Stimulated activated CD4-positive, alpha-beta T cell treated with anti-CD3 and anti-CD28 coated beads, Interleukin-15, amount 100 ng/mL, for 24 hours (primary cell): ENCODE measurements at places on chromosomes 5 and 9.

DNA sequence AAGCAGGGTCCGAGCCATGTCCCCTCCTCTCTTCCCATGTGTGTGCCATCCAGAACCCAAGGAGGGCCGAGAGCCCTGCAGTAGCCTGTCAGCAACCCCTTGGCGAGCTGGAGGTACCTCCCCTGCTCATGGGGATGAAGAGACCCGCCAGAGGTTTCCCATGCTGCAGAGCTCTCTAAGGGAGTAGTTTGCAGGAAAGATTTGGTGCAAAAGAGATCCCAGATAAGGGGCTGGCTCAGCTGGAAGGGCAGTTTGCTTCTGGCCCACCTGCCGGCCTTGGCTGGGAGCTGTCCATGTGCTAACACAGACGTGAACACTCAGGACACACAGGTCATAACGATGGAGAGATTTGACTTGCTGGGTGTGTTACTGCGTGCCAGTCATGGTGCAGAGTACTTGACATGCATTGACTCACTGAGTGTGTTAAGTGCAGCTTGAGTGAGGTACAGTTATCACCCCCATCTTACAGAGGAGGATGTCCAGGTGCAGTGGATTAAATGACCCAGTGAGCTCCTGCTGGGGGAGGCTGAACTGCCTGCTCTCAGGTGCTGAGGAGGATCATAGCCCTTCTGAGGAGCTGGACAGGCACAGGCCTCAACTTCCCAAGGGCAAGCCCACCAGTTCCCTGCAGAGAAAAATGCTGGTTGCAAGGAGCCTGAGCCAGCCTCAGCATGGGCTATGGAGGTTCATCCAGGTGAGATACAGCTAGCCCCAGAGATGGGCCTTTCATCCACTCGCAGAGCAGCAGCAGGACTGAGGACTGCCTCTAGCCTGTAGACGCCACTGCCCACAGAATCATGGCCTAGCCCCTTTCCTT is 6.3 kb upstream of the SLC25A48 start:
- no peak for DNase-seq

GRCh38 chr5:107926121-107926520 is 255.4 kb upstream of the EFNA5 start:
- no peak for DNase-seq

DNA sequence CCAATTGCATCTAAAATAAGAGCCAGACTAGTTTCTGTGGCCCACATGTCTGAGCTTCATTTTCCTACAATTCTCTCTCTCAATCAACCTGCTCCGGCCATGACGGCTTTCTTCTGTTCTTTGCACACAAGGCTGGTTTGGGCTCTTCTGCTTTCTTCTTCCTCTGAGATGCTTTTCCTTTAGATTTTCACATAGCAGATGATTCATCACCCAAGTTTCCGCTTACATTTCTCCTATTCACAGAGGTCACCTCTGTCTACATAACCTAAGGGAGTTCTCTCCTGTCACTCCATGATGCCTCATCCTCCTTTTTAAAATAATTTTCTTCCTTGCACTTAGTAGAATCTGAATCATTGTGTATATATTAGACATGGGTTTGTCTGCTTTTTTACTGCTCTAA is 334.6 kb upstream of the TUSC1 start:
- no peak for DNase-seq

DNA sequence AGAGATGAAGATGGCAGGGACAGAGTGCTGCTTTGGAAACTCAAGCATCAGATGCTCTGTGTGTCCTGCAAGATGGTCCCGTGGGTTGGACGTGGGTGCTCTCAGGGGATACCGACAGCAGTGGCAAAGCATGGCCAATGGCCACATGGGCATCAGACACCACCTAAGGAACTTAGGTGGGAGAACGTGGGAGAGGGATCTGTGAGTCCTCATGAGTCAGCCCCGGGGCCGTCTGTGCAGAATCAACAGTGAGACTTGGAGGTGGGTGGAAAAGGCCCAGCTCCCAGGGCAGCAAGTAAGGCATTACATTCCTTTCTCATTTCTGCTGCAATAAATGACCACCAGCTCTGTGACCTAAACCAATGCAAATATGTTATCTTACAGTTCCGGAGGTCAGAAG is 77.0 kb downstream of the RAD23B start:
- DNase-seq = no peak

GRCh38 chr5:158466191-158466590 is 607.2 kb upstream of the CLINT1 start:
- DNase-seq = no peak

DNA sequence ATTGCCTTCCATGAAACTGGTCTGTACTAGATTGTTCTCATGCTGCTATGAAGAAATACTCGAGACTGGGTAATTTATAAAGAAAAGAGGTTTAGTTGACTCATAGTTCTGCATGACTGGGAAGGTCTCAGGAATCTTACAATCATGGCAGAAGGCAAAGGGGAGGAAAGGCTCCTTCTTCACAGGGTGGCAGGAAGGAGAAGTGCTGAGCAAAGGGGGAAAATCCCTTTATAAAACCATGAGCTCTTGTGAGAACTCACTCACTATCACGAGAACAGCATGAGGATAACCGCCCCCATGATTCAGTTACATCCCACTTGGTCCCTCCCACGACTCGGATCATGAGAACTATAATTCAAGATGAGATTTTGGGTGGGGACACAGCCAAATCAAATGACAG is 163.2 kb downstream of the RFK start:
- no peak for DNase-seq

GRCh38 chr9:37583522-37584121 is 7.4 kb upstream of the FBXO10 start:
- DNase-seq = no peak

DNA sequence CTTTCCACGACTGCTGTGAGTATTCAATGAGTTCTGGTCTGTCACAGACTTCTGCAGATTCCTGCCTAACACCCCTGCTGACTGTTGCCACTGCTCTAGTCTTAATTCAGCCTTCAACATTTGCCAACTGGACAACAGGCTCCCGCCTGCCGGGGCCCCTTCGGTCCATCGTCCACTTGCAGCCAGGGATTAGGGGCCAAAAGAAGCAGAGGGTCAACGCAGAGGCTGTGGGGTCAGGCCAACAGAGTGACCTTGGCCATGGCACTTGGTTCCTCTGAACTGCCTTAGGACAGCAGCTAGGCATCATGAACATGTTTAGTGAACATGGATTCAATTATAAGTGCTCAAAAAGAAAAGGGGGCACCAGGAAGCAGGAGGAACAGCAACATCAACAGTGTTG is 28.7 kb downstream of the MORN5 start:
- DNase-seq = no peak

- DNase-seq = no peak
Observed at GRCh38 chr5:147601652-147602051, 91.8 kb upstream of the DPYSL3 start.

- no peak for DNase-seq
Observed at GRCh38 chr9:35839926-35840325, 10.9 kb downstream of the TMEM8B start.

GRCh38 chr5:133049726-133050048 is 2.1 kb upstream of the HSPA4 start:
- no peak for DNase-seq

DNA sequence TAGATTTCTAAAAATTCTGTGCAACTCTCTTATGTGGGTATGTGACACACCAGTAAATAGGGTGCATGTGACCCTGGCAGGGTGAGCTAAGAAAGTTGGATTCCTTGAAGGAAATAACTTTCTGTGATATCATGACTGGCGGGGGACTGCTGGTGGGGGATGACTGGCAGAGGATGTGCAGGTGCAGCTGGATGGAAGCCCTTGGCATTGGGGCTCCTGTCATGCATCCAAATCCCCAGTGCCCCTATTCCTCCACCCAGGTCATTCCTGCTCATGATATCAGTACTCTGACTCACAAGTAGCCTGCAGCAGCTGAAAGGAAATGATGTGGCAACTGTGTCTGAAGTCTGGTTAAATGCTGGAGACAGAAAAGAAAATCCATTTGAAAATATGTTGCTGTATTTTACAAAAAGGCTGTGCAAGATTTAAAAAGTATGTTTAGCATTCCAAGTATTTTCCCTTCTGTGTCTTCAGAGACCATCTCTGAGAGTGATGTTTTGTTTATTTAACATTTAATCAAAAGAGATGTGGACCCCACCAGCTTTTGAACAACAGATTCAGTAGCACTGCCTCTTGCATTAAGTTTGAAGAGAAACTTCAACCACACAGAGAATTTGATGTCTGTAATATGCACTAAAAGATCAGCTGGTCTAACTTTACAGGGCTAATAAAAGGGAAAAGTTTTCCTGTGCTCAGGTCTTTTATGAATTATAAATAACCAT is 17.9 kb upstream of the ZSWIM6 start:
- DNase-seq = no peak

GRCh38 chr9:22682536-22682935 is 235.9 kb downstream of the DMRTA1 start:
- DNase-seq = no peak

- DNase-seq = no peak
Observed at GRCh38 chr9:114634387-114634786, 23.2 kb downstream of the TEX53 start.

DNA sequence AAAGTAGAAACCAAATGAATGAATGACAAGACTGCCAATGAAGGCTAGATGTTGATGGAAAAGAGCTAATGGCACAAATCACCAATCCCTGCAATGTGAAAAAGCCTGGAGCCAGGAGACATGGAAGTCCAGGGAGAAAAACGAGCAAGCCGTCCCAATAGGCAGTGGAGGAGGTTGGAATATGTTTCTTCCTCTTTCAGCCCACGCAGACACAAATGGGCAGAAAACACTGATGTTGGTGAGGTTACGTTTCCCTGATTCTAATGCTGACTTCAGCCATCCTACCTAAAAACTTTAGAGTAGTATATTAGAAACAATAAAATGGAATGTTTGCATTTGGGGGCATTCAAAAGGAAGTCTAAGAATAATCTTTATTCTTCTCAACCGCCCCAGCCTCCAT is 23.9 kb upstream of the KIF2A start:
- DNase-seq = no peak

DNA sequence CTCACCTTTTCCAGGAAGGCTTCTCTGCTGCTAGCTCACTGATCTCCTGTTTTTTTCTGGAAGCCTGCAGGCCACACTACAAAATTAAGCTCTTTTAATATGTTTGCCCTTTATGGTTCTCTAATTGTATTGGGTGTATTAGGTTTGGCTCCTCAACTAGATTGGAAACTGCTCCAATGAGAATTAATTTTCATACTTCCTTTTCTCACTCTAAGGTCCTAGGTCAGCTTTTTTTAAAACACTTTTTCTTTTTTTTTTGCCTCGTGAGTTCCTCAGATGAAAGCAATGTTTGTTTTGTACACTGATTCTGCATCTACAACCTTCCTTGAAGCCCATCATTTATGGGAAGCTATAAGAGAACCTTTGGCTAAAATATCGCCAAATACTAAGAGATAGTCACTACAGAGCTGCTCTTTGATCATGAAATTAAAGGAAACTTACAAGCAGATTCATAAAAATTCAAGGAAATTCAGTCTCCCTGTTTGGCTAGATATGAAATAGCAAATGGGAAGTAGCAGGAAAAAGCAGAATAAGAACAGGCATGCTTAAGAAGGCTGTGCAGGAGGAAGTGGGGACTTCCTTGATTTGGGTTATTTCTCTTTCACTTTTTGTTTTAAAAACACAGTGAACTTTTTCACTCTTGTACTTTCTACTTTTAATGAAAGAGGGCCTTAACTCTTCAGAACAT is 55.2 kb upstream of the FYB1 start:
- no peak for DNase-seq

DNA sequence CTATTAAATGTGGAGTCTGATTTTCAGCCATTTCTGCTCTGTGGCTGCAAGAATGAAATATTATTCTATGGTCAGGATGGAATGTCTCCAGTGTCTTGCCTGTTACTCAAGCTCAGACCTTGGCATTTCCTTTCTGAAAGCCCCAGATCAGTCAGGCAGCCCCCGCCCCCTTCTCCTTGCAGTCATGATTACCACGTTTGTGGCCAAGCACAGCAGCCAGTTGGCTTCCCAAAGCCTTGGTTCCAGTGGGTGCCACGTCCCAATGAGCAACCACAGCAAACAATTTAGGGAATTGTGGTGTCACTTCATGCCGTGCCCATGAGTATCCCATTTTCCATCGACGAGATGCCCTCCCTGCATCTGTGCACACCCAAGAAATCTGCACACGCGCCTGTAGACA is 9.7 kb upstream of the OBP2A start:
- DNase-seq = no peak

- DNase-seq = no peak
Observed at GRCh38 chr9:14909961-14910805, at the start of gene FREM1. FREM1 (minus strand) TSS chr9:14910428; CDS start chr9:14868977, 41,451 bp downstream.

- DNase-seq = no peak
Observed at GRCh38 chr5:11502783-11503182, 401.5 kb downstream of the CTNND2 start.

DNA sequence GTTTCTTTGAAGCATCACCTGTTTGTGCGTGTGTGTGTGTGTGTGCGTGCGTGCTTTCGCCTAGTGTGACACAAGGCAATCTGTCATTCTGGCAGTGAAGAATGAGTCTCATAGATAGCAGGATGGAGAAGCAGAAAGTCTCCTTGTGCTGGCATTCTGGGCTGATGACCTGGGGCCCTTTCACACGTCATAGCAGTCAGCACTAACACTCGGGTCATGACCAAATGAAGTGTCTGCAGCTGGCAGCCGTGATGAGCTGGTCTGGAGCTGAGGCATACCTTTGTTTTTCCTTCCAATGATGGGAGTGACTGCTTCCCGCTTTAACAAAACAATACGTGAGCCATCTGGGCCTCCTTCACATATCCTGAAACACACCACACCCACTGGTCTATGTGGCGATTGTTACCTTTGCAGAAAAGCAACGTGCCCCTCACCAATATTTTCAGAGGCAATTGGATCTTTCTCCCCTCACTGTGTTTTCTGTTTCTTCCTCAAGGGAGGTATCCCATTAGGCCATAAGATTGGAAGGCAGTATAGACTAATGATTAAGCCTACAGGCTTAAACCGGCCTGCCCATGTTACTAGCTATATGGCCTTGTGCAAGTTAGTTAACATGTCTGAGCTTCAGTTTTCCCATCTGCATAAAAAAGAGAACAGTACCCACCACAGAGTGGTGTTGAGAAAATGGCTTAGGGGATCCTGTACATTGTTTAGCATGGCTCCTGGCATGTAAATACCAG is 88.8 kb downstream of the SREK1 start:
- DNase-seq = no peak

DNA sequence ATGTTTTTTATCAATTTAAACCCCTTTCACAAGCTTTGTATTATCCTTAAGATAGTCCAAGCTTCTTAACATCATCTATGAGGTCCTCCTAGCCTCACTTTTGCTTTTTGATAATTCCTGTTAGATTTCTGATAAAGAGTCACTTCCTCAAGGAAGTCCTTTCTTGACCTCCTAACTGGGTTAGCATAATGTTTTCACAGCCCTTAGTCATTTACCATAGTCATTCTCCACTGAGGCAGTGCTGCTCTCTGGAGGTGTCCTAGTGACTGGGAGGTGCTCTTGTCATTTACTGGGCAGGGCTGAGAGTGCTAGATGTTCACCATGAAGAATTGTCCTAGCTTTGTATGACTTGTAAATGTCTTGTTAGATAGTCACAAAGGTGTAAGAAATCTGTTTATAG is 26.4 kb downstream of the TNPO1 start:
- DNase-seq = no peak

GRCh38 chr5:29193972-29194371 is 1999.5 kb upstream of the CDH6 start:
- no peak for DNase-seq

DNA sequence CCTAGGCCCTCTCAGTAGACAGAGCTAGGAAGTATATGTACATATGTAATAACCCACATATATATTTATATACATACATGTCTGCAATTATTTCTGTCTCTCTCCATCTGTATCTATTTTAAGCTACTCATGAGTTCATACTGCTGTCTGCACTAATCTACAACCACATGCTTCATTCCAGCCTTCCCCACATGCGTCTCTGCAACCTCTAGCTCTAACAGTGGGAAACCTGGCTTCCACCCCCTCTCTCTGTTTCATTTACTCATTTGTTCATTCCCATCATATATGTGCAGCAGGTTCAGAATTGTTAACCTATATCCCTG is 23.3 kb downstream of the DCANP1 start:
- DNase-seq = no peak
